ENCODE measurements at places on chromosomes 1 and 21.
A peak's percentile ranks its signal among the peaks of the same experiment; 100 is the strongest.

DNA sequence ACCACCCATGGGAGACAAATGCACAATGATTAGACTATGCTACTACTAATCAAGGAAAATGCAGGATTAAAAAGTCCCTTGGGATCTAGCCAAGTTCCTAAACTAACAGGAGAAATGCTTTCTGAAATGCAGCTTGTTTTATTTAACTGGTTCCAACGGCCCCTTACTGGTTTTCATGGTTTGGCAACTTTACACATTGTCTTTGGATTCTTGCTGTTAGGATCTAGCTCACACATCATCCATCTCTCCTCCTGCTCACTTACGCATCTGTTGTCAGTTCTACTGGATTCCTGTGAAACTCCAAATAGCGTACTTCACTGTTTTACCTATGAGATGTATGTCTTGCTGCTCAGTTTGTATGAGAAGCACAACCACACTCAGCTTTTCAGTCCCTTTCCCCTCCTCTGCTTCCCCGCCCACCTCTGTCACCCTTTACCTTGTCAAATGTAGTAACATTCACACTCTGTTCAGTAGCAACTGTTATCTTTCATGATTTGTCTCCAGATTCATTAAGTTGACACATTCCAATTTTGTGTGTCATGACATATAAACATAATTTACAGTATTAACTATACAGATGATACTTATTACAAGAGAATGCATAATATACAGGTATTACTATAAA lies 130.1 kb downstream of the SIM2 start:
- no peak for DNase-seq

- no peak for DNase-seq
Measured at GRCh38 chr1:98932184-98932583, 72.5 kb downstream of the PLPPR5 start.

DNA sequence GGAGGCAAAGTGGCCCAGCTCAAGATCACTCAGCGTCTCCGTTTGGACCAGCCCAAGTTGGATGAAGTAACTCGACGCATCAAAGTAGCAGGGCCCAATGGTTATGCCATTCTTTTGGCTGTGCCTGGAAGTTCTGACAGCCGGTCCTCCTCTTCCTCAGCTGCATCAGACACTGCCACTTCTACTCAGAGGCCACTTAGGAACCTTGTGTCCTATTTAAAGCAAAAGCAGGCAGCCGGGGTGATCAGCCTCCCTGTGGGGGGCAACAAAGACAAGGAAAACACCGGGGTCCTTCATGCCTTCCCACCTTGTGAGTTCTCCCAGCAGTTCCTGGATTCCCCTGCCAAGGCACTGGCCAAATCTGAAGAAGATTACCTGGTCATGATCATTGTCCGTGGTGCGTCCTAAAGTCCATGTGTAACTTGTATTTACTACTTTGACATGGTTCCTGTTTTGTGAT lies 2.7 kb downstream of the RBM15 start:
- DNase-seq = no peak

DNA sequence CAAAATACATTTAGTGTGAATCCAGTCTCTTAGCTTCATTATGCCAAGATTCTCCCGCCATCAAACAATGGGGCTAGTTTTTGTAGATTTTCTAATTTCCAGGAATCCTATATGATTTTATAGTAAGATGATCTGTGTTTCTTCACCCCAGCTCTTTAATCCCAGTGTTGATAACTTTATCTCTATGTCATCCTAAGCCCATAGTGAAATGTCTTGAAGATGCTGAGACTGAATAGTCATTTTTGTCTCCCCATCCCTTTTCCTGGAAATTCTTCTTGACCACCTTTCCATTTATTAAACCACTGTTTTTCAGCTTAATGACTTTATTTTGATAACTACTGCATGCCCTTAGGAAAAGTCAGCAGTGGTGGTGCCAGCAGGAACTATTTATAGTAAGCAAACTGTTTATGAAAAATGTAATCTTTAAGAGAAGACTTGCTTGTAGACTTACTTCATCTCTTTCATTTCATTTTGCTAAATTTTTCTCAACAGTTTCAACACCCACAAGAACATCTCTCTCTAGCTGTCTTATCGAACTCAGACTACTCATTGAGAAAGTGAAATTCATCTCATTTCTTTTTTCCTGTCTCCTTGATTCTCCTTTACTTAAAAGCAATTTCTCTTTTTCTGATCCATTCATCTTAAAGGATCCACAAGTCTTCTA lies 116.6 kb downstream of the NTMT2 start:
- no peak for DNase-seq

GRCh38 chr21:44845418-44846223 lies 27.8 kb upstream of the SUMO3 start:
- DNase-seq = peak; percentile 20

GRCh38 chr1:86380257-86380861 lies 15.8 kb downstream of the ODF2L start:
- no peak for DNase-seq

- DNase-seq = peak; percentile 81
Measured at GRCh38 chr1:26500488-26501175, 28.4 kb downstream of the HMGN2 start.

- DNase-seq = no peak
Measured at GRCh38 chr1:40391688-40392145, 18.2 kb downstream of the SMAP2 start.

DNA sequence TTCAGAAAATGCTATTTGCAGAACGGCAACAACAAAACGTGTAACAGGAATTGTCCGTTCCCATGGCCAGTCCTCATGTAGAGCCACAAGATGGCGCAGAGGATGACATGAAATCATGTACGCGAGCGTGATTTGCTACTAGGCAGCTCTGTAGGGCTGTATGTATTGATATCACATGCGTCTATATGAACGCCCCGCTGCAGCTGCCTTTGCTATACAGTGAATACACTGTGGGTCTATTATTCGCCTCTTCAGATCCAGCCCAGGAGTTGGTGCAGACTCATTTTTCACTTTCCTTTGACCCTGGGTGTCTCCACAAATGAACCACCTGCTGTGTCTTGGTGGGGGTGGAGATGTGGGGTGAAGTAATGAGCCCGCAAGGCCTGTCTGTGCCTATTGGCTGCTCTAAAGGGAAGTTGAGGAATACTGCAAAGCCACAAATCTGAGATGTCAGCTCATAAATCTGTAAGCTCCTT lies 361.5 kb downstream of the KIF26B start:
- no peak for DNase-seq

DNA sequence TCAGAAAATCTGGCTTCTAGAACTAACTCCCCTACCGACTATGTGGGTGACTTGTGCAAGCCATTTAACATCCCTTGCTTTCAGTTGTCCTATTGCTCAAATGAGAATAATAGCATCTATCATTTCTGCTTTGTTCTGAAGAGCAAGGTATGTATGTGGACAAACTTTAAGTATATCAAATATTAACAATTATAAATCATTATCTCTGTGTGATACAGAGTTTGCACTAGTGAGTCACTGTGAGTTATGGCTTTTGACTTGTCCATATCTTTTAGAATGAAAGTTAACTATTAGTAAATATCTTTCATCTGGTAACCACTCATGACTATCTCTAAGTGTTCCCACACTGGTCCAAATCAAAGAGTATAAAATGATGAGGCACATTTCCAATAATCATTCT lies 812.9 kb upstream of the ADGRL2 start:
- DNase-seq = no peak

DNA sequence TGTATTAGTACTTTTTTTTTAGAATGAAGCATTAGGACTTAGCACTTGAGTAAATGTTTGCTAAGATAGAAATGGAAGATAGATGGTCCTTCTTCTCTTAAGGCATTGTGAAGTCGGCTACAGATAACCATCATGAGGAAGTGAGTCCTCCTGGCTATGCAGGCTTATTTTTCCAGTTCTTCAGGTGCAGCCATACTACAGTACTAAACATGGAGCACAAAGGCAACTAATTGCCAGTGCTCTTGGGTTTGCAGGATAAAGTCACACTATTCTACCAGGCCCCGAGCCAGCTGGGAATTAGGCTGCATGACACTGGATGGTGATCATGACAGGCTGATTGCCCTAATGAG lies 197.3 kb upstream of the SGIP1 start:
- DNase-seq = no peak

- no peak for DNase-seq
Measured at GRCh38 chr1:21605964-21606705, 63.0 kb downstream of the RAP1GAP start.

GRCh38 chr21:14527696-14528652 lies 18.1 kb downstream of the SAMSN1 start:
- DNase-seq = no peak

DNA sequence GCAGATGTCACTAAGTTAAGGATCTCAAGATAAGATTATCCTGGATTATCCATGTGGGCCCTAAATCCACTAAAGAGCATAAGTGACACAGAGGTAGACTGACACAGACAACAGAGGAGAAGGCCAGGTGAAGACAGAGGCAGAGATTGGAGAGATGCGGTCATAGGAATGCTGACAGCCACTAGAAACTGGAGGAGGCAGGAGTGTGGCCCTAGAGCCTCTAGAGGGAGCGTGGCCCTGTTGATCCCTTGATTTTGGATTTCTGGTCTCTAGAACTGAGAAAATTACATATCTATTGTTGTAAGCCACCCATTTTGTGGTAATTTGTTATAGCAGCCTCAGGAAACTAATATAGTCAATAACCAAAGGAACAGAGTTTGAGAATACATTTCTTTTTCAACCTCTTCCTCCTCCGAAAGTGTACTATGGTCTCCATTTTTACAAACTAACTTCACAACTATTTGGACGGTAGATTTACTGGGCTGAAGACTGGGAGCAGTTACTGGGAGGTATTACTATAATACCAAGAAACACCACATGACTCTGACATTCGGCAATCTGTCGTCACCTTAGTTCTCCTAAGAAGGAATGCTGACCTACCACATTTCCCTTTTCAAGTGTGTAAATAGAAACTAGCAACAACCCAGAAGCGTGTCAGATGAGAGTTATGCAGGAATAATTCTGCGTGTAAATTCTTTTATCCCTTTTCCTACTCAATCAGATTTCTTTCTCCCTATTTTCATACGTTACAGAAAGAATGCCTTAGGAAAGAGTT lies 116.0 kb upstream of the ZNHIT6 start:
- no peak for DNase-seq

- DNase-seq = no peak
Measured at GRCh38 chr1:186775036-186775435, 53.7 kb upstream of the PLA2G4A start.

DNA sequence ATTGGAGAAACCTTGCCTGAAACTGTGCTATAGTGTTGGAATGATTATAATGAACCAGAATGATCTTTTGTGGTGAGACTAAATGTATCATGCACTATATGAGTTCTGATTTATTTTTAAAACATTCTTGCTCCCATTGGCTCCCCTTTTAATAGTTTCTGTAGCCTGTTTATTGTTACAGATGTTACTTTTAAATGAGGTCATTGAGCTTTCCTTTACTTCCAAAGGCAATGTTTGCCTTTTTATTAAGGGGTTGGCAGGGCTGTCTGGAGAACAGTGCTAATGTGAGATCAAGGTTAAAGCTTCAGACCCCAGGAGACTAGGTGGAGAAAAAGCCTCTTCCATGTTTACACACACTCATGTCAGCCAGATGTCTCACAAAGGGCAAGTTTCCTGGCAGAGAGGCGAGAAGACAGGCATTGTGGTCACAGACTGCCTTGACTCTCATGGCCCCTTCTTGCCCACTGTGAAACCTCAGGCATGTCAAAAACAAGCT lies 120.6 kb upstream of the RAVER2 start:
- no peak for DNase-seq

DNA sequence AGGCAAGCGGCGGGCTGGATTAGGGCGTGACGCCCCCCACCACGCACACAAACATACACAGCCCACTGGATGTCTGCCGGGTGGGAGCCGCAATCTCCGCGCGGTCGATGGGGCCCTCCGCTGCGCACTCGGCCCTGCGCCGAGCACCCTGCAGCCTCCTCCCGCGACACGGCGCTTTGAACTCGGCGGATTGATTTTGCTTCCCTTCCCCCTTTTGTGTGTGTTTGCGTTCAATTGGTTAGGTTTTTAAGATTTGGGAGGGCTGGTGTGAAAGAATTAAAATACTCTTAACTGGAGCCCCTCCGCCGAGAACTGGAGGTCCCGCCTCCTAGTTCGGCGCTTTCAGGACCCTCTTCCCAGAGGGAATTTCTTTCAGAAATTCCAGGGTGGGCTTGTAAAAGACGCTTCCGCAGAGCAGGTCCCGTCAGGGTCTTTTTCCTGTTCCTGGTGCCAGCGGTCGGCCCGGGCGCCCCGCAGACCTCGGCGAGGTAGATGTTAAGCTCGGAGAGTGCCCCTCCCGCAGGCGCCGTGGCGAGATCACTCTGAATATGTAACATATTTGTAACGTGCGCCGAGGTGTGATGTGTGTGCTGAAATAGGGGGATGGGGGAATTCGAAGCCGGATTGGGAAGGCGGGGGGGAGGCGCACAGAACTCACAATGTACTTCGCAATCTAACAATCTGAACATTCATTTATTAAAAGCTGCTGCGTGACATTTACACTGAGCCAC lies 8.0 kb upstream of the BARHL2 start:
- no peak for DNase-seq

DNA sequence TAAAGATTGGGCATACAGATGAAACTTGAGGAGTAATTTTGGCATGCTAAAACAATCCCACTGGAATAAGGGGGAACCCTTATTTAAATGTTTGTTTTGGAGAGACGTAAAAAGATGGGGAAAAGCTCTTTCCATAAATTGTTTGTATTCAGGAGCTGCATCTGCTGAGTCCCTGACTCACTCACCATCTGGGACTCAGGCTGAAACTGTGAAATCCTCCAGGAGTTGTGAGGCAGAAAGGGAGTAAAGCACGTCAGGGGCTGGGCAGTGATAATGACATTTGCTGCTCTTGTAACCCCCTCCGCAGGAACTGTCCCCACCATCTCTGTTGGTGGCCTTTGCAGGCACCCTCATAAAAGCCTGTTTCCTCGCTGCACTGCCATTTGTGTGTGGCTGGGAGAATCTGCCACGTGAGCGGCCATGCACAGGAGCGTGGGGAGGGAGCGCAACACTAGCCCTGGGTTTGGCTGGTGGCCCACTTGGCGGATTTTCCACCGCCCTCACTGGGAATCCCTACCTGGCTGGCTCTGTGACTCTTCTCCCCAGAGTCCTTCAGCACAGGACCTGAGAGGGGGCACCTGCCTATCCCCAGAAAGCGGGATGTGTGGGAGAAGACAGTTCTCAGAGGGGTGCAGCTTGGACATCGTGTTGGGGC lies 45.3 kb downstream of the ZSCAN20 start:
- DNase-seq = no peak

DNA sequence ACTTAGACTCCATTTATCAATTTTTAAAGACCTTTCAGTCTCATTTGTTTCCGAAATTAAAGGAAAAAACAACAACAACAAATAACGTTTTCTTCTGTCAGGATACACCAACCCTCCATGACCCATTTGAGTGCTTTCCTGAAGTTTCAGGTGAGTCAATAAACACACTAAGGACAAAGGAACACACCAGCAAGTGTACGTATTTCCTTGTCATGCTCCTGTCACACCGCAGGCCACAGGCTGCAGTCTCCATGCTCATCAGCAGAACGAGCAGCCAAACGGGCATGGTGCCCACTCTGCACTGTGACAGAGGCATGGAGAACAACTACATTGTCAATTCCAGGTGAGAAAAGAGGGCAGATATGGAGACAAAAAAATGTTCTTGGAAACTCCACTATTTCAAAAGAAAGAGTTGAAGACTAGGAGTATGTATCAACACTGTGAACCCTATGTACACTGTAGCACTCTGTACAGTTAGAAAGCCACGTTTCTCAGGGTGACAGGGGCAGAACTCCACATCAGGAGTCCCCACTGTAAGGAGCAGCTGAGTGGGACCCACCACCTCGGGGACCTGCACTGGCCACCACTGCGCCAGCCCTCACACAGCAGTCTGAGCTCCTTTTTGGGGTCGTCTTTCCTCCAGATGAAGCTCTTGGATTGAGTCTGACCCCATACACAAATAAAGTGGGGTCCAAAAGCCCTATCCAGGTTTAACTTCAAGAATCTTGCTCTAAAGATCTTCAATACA lies 2.6 kb downstream of the PTTG1IP start:
- DNase-seq = no peak

Measured in T follicular helper cell (primary cell).